ENCODE measurements at places on chromosomes 11 and 22.

GRCh38 chr11:2366276-2366675, 10.8 kb upstream of the CD81 start:
- DNase-seq: no peak

DNA sequence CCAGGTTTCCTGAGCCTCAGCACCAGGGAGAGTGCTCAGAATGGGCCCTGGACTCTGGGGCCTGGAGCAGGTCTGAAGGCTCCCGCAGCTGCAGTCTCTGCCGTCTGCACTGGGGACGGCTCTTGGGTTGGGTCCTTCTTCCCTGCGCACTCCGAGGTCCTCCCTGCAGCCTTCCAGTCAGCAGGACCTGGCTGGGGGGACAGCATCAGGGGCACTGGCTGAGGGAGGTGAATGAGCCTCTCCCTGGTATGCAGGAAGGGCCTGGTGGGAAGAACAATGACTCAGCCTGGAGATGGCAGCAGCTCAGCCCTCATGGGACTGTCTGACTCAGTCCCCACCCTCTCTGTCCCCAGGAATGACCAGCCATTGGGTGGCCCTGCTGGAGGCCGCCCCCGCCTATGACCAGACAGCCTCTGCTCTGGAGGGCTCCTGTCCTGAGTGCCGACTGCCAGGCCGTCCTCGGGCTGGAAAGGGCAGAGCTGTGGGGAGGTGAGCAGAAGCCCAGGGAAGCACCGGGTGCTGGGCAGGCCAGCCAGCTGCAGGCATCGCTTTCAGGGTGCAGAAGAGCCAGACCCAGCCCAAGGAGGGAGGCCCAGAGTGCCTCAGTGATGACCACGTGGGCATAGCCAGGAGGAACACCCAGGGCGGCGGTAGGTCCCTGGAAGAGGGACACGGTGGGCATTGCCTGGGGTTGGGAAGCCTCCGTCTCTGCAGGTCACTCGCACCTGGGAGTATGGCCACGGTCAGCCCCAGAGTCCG, 455.0 kb downstream of the BRD1 start:
- DNase-seq: no peak

- DNase-seq: no peak
Observed at GRCh38 chr11:7672276-7672959, 882 bp downstream of the CYB5R2 start.

- no peak for DNase-seq
Observed at GRCh38 chr11:102582140-102582539, 43.0 kb downstream of the MMP20 start.

- no peak for DNase-seq
Observed at GRCh38 chr11:68976095-68976494, 4.7 kb downstream of the MRGPRD start.

- DNase-seq: peak; percentile 85
Observed at GRCh38 chr11:17352950-17353820, 1.6 kb downstream of the NCR3LG1 start.

DNA sequence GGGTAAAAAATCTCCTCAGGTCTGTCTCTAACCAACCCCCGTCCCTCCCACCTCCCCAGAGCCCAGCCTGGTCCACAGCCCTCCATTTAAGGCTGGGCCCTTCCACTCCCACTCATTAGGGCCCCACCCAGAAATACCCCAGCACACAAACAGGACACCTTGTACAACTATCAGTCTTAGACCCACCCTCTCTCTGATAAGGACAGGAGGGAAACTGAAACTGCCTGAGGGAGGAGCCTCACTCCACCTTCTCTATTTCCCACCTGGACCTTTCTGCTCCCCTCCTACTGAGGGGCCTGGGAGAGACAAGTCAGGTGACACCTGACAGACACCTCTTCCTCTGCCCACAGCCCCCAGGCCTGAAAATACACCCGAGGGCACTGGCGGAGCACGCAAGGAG, 90.2 kb downstream of the PLEKHA7 start:
- DNase-seq: no peak

DNA sequence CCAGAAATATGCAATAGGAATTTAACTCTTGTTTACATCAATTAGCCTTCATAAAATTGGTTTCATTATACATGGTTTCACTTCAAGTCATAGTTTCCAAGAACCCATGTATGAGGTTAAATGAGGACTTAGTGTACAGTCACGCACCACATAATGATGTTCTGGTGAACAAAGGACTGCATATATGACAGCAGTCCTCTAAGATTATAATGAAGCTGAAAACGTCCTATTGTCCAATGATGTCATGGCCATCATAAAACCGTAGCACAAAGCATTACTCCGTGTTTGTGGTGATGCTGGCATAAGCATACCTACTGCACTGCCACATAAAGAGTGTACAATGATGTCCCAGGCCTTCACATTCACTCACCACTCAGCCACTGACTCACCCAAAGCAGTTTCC, 31.1 kb downstream of the SMCO4 start:
- no peak for DNase-seq

- no peak for DNase-seq
Observed at GRCh38 chr11:34013898-34014571, 37.5 kb upstream of the CAPRIN1 start.

DNA sequence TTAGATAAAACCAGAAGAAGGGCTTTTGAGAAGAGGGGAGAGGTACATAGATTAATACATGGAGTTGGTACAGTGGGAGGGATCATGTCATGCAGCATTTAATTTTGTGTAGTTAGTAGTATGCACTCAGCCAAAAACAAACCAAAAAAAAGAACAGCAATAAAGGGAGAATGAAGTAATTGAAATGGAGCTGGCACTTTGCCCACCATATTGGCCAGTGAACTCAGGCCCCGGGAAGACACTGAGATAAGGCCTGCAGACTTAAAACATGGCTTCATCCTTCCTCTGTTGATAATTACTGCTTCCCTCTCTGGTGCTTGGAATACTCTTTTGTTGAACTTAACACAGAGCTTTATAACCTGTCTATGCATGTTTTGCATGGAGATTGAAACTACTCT, 3.1 kb downstream of the PANX1 start:
- peak; percentile 32 for DNase-seq

DNA sequence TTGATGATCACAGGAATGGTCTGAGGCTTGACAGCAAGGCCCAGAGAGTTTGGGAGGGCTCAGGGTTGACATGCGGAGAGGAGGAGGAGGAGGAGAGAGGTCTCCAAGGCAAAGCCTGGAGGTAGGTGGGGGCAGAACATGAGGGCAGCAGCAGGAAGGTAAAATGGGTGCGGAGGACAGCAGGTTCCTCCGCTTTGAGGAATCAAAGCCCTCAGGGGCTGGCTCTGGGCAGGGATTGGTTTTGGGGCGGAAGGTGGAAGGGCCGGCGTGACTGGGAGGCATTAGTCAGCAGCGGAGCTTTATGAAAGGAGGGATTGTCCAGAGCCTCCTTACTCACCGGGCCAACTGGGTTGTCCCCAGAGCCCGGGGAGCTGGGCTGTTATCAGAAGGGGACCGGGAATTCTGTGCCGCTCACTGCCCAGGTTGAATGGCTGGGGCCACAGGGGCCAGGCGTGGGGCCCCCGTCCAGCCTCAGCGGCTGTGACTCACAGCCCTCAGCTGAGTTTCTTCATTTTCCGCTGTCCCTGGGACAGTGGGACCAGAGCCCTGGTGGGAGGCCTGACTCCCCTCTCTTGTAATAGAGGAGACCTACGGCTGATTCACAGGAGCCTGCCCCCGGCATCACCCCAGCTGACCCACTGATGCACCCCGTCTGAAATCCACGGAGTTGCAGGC, 36.2 kb downstream of the LIF start:
- DNase-seq: no peak

- no peak for DNase-seq
Observed at GRCh38 chr11:47130543-47130942, 46.1 kb downstream of the ARFGAP2 start.

- no peak for DNase-seq
Observed at GRCh38 chr11:129453293-129453721, 77.7 kb downstream of the BARX2 start.

DNA sequence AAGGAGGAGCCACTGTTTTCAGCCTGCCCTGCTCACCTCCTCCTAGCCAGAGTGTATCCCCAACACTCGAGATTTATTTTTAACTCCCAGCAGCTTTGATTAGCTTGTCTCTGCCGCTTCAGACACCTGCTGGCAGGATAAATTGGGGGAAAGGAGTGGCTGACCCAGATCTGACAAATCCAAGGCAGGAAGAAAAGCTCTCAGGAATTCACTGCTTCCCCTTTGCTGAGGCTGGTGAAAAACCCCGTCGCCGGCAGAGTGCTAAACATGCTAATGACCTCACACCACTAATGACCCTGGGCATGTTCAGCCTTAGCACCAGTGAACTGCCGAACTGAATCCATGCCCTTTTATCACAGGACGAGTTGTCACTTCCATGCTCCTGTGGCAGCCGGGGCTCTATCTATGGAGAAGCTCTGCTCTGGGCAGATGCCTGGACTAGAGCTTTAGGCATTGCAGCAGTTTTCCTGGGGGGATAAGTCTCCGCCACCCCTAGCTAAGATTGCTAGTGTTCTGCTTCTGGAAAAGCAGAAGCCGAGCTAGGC, 52.2 kb downstream of the FEZ1 start:
- DNase-seq: no peak

- no peak for DNase-seq
Observed at GRCh38 chr22:39525658-39525975, 5.3 kb downstream of the ATF4 start.

- no peak for DNase-seq
Observed at GRCh38 chr11:68867066-68867465, 25.4 kb upstream of the CPT1A start.

GRCh38 chr11:32429477-32429876, 5.9 kb downstream of the WT1 start:
- DNase-seq: no peak

DNA sequence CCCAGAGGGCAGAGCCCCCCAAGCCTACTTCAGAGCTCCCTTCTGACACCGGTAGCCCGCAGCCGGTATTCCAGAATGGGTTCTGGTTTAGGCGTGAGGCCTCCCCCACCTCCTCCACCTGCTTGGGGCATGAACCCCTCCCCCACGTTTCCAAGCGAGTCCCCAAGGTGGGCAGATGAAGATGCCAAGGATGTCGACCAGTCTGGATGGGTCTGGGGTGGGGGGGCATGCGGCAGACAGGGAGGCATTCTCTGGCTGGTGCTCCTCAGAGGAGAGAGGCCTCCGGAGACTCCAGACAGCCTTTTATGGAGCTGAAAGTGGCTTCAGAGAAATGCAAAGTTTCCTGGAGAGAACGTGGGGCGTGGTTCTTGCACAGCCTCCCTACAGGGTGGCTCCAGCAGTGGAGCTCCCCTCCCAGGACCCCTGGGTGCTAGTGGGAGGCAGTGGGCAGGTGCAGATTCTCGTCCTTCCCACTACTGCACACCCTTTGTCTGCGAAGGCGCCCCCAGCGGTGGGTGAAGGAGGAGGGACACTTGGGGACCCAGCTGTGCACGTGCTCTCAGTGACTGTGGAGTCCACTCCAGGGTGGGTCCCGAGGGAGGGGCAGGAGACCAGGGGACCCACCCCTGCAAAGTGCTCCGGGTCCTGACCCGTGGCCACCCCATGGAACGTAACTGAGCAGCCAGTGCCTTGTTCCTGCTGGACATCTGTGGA, 4.2 kb downstream of the CCND1 start:
- no peak for DNase-seq

GRCh38 chr11:125374398-125374797, 121.7 kb downstream of the FEZ1 start:
- no peak for DNase-seq

DNA sequence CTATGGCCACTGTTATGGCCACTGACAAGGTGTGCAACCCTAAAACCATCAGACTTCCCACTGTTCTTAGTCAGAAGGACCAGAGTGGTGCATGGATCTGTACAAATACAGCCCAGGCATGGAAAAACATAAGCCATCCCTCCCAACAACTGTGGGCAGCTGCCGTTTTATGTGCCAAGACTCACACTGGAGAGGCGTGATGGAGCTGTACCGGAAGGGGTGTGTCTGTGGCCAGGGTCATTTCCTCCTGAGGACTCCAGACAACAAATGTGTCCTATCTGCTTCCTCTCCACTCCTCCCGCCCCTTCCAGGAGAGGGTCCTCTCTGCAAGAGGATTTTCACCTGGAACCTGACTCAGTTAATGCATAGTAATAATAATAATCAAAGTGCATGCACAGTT, 29.5 kb downstream of the KCNJ1 start:
- no peak for DNase-seq

GRCh38 chr11:113796663-113797259, 17.2 kb downstream of the CLDN25 start:
- peak; percentile 40 for DNase-seq

- peak; percentile 83 for DNase-seq
Observed at GRCh38 chr22:17913801-17914347, 110.5 kb downstream of the MICAL3 start.

GRCh38 chr11:113926273-113927197, 21.9 kb downstream of the HTR3B start:
- DNase-seq: peak; percentile 2

DNA sequence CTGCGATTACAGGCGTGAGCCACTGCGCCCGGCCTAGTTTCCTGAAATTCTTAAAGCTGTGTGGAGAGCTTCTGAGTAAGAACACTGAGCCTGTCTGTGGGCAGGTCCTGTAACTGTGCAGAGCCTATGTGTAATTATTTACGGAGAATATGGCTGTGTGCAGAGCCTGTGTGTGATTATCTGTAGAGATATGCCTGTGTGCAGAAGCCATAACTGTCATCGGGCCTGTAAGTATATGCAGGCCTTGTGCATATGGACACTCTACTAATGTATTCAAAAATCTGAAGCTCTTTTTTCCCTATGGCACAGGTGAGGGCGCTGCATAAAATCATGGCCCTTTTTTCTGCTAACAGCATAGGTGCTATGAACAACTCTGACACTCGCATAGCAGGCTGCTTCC, at the start of gene OR52B6:
Gene OR52B6, plus strand, starts transcription at position 301 of the 400 bp plus-strand sequence. Its CDS starts 0 bp downstream, at position 301.
- DNase-seq: no peak

- DNase-seq: no peak
Observed at GRCh38 chr22:40240686-40241085, 63.0 kb downstream of the TNRC6B start.

DNA sequence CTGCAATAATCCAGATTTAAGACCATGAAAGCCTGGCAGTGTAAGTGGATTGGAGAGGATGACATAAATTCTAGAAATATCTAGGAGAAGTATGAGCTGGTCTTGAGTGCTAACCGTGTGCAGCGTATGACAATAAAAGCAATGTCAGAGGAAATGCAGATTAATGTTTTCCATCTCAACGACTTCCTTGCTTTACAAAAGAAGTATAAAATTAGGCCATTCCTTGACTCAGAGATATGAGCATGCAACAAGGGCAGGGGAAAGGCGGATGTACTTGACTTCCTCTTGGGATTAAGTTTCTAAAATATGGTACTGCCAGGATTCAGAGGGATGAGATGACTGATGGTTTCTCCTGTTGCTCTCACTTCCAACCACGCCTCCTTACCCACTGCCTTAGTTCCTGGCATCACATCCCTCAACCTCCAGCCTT, 32.3 kb downstream of the ADAMTS15 start:
- DNase-seq: no peak
